ENCODE measurements at places on chromosomes 3 and 15.

- DNase-seq, result no peak
Observed at GRCh38 chr15:75725006-75725718, 12.5 kb upstream of the CSPG4 start.

- DNase-seq, result no peak
Observed at GRCh38 chr3:71554649-71555048, 28.9 kb downstream of the FOXP1 start.

- no peak for DNase-seq
Observed at GRCh38 chr3:195184716-195185421, 86.1 kb downstream of the XXYLT1 start.

GRCh38 chr3:54146506-54147239 lies 24.3 kb downstream of the CACNA2D3 start:
- no peak for DNase-seq

DNA sequence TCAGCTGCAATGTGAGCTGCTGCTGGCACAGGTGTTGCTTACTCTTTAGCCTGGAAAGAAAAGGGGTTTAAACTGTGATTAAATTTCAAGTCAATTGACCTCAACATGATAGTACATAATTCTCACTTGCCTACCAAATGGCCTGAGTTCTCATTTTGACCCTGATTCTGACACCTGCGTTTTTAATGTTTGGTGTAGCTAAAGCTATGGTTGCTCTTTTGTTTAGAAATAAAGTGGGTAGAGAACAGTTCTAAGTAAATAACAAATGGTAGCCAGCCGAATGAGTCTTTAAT lies 100.8 kb upstream of the SOX2 start:
- no peak for DNase-seq

- no peak for DNase-seq
Observed at GRCh38 chr3:190326930-190327329, 4.7 kb upstream of the CLDN1 start.

DNA sequence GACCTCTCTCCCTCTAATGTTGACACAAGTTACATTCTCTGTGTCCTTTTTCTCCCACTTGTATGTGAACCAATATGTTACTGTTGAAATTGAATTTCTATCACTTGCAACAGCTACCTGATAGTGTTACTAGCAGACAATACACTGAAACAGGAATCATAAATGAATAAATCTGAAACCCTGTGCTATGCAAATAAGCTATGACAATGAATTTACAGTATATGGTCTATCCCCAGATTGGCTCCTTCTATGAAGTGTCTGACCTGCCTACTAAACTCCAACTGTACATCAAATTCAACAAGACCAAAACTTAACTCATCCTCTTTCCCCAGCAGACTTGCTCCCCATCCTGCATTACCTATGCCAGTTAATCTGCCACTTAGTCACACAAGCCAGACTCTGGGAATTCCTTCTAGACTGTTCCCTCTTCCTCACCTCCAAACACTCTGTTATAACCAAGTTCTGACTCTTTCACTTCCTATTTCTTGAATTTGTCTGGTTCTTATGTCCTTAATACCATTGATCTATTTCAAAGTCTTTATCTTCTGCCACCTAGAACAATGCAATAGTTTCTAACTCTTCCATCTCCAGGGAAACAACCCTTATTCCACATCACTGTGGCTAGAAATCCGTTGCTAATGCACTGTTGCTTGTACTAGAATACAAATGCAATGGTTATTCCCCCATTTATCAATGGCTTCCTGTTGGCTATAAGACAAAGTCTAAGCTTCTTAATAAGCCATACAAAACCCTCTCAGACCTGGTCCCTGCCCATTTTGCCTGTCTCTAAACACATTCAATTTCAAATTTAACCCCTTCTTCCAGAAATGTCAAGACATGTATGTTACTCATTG lies 13.4 kb upstream of the ZNF639 start:
- DNase-seq, result no peak

DNA sequence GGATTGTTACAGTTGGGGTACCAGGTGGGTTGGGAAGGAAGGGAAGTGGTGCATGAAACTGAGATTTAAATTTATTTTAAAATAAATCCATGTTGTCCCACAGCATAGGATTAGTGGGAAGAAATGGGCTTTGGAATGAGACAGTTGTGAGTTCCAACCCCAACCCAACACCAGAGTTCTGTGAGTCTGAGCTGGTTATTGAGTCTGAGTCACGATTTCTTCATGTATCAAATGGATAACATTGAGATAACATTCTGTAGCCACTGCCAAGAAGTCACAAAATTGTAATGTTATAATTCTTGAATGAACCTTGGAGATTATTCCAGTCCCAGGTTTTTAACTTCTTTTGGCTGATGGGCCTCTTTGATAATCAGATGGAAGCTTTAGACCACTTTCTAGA lies 13.7 kb downstream of the IFT122 start:
- DNase-seq, result no peak

GRCh38 chr3:154023148-154023547 lies 98.0 kb upstream of the ARHGEF26 start:
- DNase-seq, result no peak
